ENCODE measurements at places on chromosomes 12 and 14.

DNA sequence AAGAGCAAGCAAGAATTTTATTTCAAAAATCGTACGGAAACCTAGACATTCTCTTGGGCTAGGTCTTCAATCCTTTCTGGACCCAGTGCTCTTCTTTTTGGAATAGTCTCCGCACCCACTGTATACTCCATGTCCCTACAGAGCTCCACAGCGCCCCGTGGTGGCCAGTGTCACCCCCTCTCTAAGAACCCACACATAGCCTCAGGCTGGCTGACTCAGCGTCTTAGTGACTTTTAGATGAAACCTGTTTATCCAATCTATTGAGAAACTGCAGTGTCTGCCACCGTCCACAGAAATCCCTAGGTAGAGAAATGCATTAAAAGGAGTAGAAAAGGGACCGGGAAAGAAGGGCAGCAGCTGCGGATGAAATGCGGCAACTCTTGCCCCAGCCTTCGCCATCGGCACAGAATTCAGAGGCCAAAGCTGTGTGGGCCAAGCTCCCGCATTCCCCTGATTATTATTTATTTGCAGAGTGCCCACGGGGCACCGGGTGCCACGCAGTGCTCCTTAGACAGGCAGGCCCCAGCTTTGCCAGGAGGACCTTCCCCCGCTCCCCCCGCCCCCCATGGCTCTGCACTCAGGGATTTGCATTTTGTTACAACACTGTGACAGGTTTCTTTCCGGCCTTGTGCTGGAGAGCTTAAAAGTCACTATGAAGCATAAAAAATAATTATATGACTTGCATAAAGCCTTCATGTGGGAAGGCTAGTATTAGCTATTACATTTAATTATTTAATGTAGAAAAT is 170.1 kb upstream of the FKBP4 start:
- no peak for DNase-seq

DNA sequence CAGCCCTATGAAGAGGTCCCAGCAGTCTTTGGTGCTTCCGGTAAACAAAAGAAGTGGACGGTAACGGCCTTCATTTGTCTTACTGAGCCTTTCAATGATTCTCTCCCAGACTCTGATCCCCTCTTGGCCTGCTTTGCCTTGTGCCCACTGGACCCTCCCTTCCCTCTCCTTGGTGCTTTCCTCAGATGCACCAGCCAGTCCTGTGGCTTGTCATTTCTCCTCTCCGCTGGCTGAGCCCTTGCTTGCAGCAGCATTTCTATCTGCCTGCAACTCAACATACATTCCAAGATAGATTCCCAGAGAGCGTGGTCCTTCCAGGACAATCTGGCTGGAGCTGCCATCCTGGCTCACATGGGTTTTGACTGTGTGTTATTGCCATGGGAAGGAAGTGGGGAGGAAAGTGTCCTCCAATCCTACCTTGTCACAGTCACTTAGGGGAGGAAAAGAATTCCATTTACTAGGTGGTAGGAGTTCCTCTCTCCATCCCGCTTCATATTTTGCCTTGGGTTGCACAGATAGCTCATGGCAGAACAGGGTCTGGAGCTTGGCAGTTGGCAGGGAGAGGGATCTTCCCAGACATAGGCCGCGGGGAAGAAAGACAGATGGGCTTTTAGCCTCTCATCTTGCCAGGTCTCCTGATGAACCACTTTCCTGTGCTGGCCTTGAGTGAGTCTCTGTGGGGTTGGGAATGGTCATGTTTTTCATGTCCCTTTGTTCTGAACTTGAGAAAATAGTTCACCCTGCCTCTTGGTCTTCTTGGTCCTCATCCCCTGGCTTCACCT is 92.8 kb upstream of the KCNA1 start:
- DNase-seq: no peak

- DNase-seq: no peak
Observed at GRCh38 chr12:121314431-121314830, 17.9 kb upstream of the CAMKK2 start.

DNA sequence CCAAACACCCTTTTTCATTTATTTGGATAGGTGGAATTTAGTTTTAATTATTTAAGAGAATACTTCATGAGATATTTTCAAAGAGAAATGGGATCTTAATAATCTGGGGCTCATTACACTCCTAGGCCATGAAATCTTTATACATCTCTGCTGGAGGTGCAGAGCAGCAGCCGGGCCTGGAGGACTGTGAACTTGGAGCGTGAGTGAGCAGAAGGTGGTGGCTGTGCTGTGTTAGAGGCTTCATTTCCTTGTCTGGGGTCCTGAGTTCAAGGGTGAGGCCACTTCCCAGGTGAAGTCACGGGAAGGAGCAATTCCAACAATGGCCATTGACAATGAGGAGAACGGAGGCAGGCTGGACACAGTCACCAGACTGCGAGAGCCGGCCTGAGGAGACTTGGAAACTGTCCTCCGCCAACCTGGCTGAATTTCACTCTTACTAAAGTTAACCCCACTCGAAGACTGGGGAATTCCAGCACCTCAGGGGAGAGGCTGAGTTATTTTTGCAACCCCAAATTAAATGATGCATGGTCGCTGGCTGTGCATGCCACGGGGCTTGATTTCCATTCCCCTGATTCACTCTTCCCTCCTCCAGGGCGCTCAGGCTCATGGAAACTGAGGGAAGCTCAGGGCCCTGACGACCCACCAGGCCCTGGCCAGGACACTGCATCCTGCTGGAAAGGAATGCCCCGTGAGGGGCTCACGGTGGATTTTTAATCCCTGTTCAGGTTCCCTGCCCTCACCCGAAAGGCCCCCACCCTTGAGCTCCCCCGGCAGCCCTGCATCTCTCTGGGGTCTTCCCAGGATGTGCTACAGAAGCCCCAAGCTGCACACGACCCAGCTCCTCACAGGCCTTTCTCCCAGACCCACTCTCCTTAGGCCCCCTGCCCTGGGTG is 22.6 kb upstream of the TRAF3 start:
- no peak for DNase-seq

DNA sequence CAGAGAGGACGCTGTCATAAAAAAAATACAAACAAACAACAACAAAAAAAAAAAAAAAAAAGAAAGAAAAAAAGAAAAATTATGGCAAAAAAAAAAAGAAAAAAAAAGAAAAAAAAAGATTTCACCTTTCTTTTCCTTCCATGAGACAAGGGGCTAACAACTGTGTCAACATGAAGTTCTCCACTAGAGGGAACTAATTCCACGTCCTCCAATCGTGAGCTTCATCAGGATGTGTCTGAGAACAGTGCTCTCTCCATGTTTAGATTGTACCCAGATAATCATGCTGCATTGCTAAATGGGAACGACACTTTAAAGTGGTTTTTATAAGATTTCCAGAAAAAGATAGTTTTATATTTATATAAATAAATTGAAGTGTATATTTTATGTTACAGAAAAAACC is 96.2 kb upstream of the PTPRB start:
- DNase-seq: no peak

- no peak for DNase-seq
Observed at GRCh38 chr12:93704625-93705024, 27.4 kb downstream of the CRADD start.

- DNase-seq: no peak
Observed at GRCh38 chr12:69875416-69875935, 50.4 kb downstream of the MYRFL start.
